ENCODE measurements at places on chromosomes 4 and X.

DNA sequence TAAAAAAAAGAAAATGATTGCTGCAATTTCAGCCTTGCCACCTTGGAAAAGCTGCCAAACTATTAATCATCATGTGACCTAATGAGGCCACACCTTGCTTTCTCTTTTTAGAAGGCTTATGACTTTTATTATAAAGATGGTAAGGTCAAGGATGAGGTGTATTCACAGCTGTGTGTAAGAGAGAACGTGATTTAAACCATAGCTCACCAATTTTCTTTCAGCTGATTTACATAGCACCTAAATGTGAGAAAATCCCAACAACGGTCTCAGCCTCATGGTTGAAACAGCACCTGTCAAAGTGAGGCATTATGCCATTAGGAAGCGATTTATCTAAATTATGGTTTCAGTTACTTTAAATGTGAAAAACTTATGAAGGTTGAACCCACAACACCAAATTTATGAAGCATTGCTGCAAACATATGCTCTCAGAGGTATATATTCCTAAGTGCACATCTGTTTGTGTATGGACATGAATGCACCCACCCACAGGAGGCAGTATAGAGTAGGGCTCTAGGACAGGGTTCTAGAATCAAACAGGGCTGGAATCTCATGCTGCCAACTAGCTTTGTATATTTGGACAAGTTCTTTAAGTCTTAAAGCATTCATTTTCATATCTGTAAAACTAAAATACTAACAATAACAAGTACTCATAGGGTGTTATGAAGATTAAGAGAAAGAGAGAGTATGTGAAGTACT is 40.7 kb downstream of the ANXA3 start:
- DNase-seq: no peak

DNA sequence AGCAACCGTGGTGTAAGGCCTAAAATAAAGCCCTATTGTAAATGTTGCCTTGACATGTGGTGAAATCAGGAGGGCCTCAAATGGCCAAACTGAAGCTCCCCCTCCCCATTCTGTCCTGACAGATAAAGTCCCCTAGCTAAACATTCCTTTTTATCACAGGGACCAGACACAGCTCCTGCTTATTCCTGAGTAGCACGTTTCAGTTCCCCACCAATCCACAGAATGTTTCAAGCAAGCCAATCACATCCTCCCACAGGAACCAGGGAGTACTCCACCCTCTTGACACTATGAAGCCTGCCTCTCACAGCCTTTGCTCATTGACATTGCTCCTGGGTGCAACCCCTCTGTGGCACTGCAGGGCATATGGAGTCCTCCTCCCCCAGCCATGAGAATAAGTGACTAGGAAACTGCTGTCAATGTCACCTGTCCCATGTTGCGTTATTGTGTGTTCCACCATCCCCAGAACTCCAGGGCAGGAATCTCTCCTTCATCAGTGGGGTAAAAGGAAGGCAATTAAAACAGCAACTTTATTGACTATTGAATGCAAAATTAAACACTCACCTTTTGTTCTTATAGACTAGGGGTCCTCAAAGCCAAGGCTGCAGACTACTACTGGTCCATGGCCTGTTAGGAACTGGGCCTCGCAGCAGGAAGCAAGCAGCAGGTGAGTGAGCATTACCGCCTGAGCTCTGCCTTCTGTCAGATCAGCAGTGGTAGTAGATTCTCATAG is 128.1 kb downstream of the COL25A1 start:
- DNase-seq: no peak

DNA sequence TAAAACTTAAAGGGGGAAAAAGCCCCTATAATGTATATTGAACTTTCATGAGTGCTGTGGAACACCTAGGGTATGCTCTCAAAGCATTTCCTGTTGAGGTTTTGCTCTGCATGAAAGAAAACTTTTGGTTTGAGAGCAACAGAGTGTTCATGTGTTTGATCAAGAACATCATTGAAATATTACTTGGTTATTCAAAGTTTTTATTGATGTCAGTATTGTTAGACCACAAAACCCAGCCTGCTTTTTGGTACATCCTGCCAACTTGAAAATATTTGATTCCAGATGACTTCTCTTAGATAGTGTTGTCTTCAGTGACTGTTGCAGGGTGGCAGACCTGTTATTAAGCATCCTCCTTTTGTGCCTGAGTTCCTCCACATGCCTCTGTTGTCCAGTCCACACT is 68.0 kb downstream of the N4BP2 start:
- no peak for DNase-seq

- DNase-seq: no peak
Measured at GRCh38 chr4:106022454-106022853, 127.2 kb downstream of the NPNT start.

DNA sequence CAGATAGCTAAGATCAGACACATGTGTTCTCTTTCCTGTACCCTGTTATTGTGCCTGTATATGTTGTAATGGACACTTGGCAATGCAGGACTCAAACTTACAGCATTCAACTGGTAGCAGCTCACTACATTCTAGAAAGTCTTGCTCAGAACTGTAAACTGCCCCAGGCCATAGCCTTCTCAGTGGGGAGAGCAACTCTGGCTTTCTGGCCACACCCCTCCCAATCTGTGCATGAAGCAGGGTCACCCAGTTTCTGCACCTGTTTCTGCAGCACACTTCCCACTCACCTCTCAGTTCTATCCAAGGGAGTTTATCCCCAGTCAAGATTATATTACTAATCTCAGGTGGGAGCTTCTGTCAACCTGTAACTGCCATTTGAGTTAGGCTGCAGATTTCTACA is 38.9 kb upstream of the TBX22 start:
- DNase-seq: no peak

DNA sequence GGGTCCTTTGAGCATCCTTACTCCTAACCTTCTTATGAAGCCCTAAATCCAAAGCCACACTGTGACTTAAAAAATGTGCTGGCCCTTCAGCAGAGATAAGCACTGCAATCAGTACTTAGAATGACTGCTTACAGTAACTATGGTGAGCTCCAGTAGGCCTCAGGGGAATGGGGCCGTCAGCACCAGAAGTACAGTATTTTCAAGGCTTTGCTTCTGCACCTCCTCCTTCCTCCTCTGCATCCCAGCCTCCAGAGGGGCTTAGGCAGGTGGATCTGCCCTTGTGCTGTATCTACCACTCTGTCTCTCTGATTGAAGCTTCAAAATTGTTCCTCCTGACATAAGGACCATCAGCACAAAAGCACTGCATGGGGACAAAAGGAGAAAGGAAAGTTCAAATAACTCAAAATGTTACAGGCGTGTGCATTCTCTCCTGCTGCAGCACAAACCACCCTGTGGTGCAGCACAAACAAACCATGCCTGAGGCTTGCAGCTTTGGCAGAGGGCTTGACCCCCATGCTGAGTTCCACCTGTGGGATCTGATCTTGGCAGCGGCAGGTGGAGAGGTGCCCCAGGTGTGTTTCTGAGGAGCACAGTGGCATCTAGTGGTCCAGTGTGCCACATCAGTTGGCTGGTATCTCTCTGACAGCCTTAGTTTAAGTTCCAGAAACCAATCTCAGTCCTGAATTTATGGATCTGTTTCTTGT is 164.7 kb downstream of the SOWAHB start:
- DNase-seq: no peak

- DNase-seq: no peak
Measured at GRCh38 chrX:26653050-26653449, 437.1 kb downstream of the MAGEB5 start.

DNA sequence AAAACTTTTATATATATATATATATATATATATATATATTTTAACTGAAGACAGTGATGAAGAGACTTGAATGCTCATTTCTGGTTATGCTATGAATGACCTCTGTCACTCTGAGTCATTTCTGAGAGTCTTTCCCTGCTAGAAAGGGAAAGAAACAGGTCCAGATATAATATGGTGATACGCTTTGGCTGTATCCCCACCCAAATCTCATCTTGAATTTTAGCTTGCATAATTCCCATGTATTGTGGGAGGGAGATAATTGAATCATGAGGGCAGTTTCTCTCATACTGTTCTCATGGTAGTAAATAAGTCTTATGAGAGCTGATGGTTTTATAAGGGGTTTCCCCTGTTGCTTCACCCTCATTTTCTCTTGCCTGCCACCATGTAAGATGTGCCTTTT is 254.1 kb upstream of the IGFBP7 start:
- DNase-seq: no peak

GRCh38 chrX:150696866-150697265 is 3.7 kb downstream of the MTMR1 start:
- DNase-seq: no peak

DNA sequence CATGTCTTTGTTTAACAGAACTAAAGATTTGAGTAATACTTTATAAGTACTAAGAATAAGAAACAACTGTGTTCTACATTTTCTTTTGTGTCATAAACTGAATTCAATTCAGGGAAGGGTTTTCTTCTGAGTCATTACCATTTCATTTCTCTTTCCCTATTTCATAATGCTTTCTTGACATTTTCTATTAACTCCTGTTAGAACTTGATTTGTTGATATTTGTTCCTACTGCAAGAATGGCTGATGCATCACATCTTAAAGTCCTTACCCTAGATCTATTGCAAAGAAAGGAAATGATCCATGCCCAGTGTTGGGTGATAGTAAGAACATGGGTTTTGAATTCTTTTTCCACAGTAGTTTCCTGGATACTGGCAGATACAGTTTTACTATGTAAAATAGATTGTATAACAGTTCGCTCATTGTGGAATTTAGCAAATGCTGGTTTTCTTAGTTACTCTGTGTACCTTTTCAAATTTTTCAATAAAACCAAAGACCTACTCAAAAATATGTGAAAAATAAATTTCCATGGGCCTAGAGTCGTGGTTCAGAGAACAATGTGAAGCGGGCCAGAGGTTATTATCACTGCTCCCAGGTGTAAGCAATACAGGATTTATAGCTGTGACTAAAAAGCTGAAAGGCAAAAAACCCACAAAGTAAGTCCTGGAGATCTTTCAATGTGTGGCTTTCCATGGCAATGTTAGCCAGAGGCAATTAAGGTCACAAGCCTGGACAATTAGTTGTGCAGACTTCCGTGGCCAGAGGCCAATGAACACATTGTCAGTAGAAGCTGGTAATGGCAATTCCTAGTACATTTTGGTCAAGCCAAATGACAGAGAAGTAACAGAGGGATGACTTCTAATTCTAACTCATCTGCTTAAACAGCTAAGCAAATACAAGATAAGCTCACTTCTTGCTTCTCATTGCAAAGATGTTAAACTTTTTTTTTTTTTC is 127.3 kb upstream of the FAT4 start:
- no peak for DNase-seq

GRCh38 chrX:1321674-1322073 is 14.9 kb upstream of the IL3RA start:
- no peak for DNase-seq

DNA sequence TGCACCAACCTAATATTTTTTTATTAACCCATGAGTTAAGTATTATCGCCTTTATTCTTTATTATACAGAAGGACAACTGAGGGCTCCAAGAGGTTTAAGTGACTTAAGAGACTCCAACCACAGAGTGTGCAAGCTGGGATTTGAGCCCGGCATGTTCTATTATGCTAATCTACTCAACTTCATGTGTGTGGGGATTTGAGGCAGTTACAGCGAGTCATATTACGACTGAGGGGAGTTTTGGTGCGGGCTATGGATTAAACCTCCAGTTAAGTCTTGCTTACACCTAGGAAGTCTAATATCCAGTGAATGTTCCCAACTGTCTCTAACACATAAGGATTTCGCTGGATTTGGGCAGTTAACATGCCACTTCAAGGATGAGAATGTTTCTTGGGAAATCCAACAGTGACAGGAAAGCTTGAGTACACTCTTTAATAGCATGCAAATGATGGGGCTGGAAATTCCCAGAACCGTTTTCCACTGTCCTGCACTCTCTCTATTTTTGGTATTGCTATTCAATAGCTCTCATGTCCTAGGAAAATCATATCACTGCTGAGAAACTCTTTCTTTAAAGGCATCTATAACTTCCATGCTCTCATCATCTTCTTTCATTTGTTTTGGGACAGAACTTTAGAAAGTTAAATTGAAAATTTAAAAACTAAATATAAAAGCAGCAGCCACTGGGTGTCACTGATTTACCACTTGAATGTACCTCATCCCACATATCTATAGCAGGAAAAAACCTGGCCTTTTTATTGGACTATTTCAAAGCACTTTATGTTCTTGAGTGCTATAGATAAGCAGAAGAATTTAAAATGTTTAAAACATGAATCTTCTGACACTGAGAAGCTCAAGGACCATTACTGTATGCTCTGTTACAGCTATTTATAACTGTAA is 165.1 kb upstream of the TTC29 start:
- DNase-seq: no peak

DNA sequence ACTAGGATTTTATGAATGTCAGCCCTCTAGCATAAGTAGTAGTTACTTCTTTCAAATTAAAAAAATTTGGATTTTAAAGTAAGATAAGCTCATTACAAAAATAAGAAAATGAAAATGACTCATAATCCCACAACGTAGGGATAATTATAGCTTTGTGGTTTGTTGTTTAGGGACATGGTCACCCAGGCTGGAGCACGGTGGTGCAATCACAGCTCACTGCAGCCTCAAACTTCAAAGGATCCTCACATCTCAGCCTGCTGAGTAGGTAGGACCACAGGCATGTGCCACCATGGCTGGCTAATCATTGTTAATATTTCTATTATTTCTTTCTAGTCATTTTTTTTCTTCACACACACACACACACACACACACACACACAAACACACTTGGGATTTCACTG is 57.6 kb downstream of the PLAC1 start:
- DNase-seq: no peak

- no peak for DNase-seq
Measured at GRCh38 chr4:15303052-15303641, 124.7 kb upstream of the C1QTNF7 start.

GRCh38 chr4:82501154-82501442 is 60.7 kb downstream of the TMEM150C start:
- no peak for DNase-seq

DNA sequence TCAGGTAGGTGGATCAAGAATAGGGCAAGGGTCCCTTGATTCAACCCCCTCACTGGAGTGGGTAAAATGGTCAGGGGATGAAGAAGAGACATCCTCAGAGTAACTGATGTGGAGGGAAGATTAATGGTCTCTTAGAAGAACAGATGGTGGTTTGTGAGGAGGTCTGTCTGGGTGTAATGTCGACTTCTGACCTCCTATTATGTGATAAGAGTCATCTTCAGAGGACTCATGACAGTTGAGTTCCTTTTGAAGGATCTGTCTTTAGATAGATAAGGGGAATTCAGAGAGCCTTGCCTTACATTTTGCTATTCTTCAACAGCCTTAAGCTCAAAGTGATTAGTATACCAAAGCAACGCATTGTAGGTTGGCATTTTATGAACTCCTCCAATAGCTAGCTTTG is 27.1 kb upstream of the MAGEA8 start:
- DNase-seq: no peak

All from right atrium auricular region (tissue), 2 donors.